RWPE2 (cell line): ENCODE measurements at places on chromosomes 3 and 15.

GRCh38 chr15:63531586-63531985 is 27.2 kb downstream of the USP3 start:
- DNase-seq, result no peak

DNA sequence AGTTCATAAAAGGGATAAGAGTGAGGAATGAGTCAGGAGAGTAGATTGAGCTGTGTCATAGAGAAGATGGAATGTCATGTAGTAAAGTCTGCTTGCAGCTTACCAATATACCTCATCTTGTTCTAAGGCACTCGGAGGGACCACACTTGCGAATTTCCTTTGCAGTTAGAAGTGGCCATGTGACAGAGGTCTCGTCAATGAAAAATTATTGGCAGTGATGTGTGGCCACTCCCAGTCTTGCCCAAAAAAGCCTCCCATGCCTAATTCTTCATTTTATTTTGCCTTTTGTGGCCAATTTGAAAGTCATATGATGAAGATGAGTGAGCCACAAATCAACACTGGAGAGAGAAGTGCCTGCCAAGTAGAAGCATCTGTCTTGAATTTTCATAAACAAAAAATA is 465.6 kb upstream of the ZNF385D start:
- no peak for DNase-seq

- DNase-seq, result no peak
These were observed 131.9 kb upstream of the PROK2 start for GRCh38 chr3:71916747-71917369.

DNA sequence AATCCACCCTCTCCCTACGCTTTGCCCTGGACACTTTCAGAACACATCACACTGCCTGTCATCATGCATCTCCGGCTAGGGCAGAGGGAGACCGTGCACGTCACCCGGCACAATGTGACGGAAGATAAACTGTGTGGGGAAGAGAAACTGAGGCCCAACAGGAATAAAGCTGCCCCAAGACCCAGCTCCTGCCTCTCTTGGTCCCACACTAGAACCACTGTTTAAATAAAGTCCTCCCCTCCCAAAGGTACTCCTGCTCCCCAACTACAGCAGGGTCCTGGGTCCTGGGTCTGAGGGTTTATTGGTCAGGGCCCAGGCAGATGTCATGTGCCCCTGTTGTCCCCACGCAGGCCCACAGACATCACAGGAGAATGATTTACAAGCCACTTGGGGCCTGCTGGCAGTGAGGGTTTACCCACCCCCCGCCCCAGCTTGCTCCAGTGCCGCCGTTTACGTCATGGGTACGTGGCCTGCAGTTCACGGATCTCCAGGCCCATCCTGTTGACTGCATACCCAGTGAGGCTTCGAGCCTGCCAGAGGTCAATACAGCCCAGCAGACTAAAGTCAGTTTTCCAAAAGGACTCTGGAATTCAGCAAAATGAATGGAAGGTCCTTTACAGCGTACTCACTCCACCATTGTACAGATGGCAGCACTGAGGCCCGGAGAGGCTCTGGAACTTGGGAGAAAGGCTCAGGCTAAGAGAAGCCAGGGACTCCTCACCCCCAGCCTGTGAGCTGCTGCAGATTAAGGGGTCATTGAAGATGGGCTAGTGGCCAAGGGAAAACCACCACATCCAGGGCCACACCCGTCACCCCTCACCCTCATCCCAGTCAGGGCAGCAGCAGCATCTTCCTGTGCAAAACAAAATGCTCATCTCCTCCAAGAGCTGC is 23.2 kb downstream of the ALS2CL start:
- peak; percentile 30 for DNase-seq

DNA sequence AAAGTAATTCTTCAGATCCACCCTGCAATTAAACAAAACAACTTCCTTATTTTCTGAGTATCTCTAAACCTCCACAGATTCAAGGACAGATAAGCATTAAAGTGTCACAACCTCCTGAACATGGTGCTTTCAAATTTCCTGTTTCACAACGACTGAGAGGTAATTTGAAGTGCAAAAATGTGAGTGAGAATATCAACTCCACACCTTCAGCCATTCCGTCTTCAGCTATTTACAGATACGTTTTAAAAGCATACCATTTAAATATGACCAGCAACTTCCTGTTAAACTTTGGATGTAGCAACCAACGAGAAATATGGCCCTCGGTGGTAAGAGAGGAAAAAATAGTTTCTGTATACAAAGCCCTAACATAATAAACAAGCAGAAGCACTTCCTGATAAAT is 32.1 kb upstream of the PCSK6 start:
- DNase-seq, result no peak

GRCh38 chr15:91871837-91872236 is 18.3 kb downstream of the SLCO3A1 start:
- no peak for DNase-seq

- no peak for DNase-seq
These were observed 7.3 kb upstream of the ZBTB38 start for GRCh38 chr3:141360888-141361598.
